ENCODE measurements at places on chromosomes 3 and 15. TPM values are rescaled to one million over a fixed set of nuclear protein-coding genes. Genes with fewer than 3 reads are reported as not detected.

Gene BLM
- 14.9 TPM for total RNA-seq

Gene FETUB
- total RNA-seq: not detected

Gene C15orf62
- total RNA-seq: not detected

Gene CYP1A2
- not detected for total RNA-seq

Gene SAMMSON
- total RNA-seq: not detected

Gene FRMD5
- 3.2 TPM for total RNA-seq

Gene CACNA1D
- not detected for total RNA-seq

Gene ISL2
- 3.0 TPM for total RNA-seq

Gene C3orf38
- total RNA-seq: 29.9 TPM

Gene CEMIP
- 1.5 TPM for total RNA-seq

Gene SAXO2
- not detected for total RNA-seq

Gene P2RY12
- not detected for total RNA-seq

Gene POLQ
- 14.6 TPM for total RNA-seq

Gene CD96
- total RNA-seq: not detected

Gene GPR160
- 0.40 TPM for total RNA-seq

Gene DZIP1L
- 18.9 TPM for total RNA-seq

Gene BNC1
- total RNA-seq: 13.8 TPM

Gene ACY1
- 75.4 TPM for total RNA-seq

Gene ST3GAL6
- total RNA-seq: 0.63 TPM

Gene ALDH1A3
- total RNA-seq: 0.11 TPM

Gene SLC15A2
- 0.06 TPM for total RNA-seq

Gene ARGFX
- total RNA-seq: not detected

Gene SLTM
- 52.6 TPM for total RNA-seq

Data from LHCN-M2 (cell line).